ENCODE measurements at places on chromosomes 16 and 17. TPM values are rescaled to one million over a fixed set of nuclear protein-coding genes. Genes with fewer than 3 reads are reported as not detected.

Gene GPS2
- 37.5 TPM for total RNA-seq

Gene CD300A
- total RNA-seq = not detected

Gene OR2C1
- under 0.01 TPM for total RNA-seq

Gene ZP2
- total RNA-seq = not detected

Gene TNP2
- total RNA-seq = not detected

Gene KRTAP4-6
- not detected for total RNA-seq

Gene DVL2
- total RNA-seq = 21.3 TPM

Gene FZD2
- 21.3 TPM for total RNA-seq

Gene HYDIN
- 0.18 TPM for total RNA-seq

Gene ASGR1
- 1.3 TPM for total RNA-seq
